A549 treated with GW870086 at 1 μM for 4 hours (cell line): ENCODE measurements at places on chromosomes 4 and X. TPM values are rescaled to one million over a fixed set of nuclear protein-coding genes. Genes with fewer than 3 reads are reported as not detected.

Gene TBC1D19
- total RNA-seq = 3.9 to 5.4 TPM (median 4.1 TPM) in 5 replicates

Gene BRS3
- not detected in 5 replicates for total RNA-seq

Gene XKRX
- 0.66 to 0.79 TPM (median 0.70 TPM) in 5 replicates for total RNA-seq

Gene TKTL2
- not detected in 5 replicates for total RNA-seq

Gene IL2
- total RNA-seq = not detected in 5 replicates
